Stimulated activated CD4-positive, alpha-beta T cell treated with anti-CD3 and anti-CD28 coated beads, TNF-alpha, amount 100 ng/mL, for 24 hours (primary cell): ENCODE measurements at places on chromosomes 3 and 15.
A peak's percentile ranks its signal among the peaks of the same experiment; 100 is the strongest.

- DNase-seq: no peak
Measured at GRCh38 chr3:169186596-169186995, 476.9 kb downstream of the MECOM start.

DNA sequence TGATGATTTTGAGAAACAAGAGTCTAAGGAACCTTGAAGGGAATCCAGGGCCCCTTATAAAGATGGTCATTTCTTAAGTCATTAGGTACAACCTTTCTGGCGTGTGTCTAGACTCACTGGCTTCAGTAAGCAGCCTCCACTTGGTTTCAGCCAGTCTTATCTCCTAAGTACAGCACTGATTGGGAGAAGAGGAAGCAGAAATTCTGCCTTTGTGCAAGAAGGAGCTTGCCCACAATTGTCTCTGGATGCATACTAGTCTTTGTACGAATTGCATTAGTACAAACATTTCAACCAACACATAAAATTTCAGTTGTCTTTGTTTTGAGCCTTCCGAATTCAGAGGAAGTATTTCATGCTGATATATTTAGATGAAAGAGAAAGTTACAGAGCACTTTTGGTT lies 139.4 kb downstream of the SLCO3A1 start:
- DNase-seq: no peak

DNA sequence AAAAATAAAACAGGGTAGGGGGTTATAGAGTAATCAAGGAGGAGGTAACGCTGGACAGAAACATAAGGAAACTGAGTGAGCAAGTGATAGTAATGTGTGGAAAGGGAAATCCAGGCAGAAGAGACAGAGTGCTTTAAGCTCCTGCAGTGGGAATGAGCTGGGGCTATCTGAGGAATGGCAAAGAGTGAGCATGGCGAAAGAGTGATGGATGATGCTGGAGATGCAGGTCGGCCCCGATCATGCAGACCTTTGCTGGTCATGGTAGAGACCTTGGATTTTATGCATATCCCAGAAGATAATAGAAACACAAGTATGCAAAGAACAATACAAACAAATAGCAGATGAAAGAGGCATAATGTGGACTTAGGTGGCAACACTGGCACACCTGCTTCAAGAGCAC lies 26.0 kb upstream of the ACAP2 start:
- DNase-seq: no peak

- DNase-seq: no peak
Measured at GRCh38 chr3:151383111-151383510, 1.4 kb downstream of the P2RY12 start.

DNA sequence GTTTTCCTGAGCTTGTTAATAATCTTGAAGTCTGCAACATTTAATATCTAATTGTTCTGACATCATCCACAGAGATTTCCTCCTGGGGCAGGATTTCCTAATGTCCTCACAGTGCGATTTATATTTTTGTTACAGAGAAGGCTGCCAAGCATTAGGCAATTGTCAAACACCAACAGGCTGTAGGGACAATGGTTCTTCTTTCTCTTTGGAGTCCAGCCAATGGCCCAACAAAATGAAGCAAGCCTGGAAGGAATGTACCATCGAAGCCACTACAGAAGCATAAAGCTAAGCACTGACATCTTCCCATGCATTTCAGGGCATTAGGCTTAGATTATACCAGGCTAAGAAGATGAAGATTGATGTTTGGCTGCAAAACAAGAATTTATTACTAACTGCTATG lies 173.0 kb upstream of the FRMD4B start:
- no peak for DNase-seq

DNA sequence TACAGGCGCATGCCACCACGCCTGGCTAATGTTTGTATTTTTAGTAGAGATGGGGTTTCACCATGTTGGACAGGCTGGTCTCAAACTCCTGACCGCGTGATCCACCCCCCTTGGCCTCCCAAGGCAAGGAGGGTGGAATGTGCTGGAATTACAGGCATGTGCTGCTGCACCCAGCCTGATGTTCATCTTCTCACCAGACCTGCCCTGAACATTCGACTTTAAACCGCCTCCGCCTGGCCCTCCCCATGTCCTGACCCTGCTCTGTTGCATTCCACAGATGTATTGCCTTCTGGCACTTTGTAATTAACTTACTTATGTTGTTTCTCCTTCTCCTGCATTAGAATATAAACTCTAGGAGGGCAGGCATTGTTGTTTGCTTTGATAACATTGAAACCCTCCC lies 102.1 kb downstream of the LINGO1 start:
- no peak for DNase-seq

GRCh38 chr3:16370872-16371740 lies 106.1 kb downstream of the OXNAD1 start:
- no peak for DNase-seq

GRCh38 chr3:16987141-16987540 lies 102.4 kb downstream of the PLCL2 start:
- no peak for DNase-seq

DNA sequence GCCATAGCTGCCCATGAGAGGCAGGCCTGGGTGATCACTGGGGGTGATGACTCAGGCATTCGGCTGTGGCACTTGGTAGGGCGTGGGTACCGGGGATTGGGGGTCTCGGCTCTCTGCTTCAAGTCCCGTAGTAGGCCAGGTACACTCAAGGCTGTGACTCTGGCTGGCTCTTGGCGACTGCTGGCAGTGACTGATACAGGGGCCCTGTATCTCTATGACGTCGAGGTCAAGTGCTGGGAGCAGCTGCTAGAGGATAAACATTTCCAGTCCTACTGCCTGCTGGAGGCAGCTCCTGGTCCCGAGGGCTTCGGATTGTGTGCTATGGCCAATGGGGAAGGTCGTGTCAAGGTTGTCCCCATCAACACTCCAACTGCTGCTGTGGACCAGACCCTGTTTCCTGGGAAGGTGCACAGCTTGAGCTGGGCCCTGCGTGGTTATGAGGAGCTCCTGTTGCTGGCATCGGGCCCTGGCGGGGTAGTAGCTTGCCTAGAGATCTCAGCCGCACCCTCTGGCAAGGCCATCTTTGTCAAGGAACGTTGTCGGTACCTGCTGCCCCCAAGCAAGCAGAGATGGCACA lies 5.3 kb downstream of the WDR6 start:
- DNase-seq: no peak

DNA sequence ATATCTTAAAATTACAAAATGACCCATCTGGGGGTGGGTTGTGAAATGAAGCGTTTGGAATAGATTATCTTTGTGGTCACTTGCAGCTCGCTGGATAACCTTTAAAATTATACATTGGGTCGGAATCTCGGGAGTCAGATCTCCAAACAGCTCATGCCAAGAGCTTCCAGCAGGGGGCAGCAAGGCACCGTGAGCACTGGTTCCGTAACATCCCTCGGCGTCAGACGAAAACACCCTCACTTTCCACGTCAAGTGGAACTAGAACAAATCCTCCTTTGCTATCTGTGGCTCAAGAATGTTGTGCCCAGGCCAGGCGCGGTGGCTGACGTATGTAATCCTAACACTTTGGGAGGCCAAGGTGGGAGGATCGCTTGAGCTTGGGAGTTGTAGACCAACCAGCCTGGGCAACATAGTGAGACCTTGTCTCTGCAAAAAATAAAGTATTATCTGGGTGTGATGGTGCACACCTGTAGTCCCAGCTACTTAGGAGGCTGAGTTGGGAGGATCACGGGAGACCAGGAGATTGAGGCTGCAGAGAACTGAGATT lies 31.1 kb downstream of the UMPS start:
- peak; percentile 59 for DNase-seq

- DNase-seq: no peak
Measured at GRCh38 chr3:194189243-194189791, 53.4 kb downstream of the HES1 start.
